ENCODE measurements at places on chromosomes 1 and 21. TPM values are rescaled to one million over a fixed set of nuclear protein-coding genes. Genes with fewer than 3 reads are reported as not detected.

The RIMKLA gene
- polyA plus RNA-seq: 1.1 TPM

The HCRTR1 gene
- 0.23 TPM for polyA plus RNA-seq

The TNNI3K gene
- polyA plus RNA-seq: 1.6 TPM

The RRAGC gene
- 19.7 TPM for polyA plus RNA-seq

The LDLRAD1 gene
- polyA plus RNA-seq: not detected

All from hindlimb muscle (tissue), 1 donor.